Stimulated activated naive CD4-positive, alpha-beta T cell treated with Interleukin-2 at 50 U/mL for 16 hours (primary cell): ENCODE measurements at places on chromosomes 6 and 20.
A peak's percentile ranks its signal among the peaks of the same experiment; 100 is the strongest.

GRCh38 chr20:19017104-19017690 is 195.2 kb upstream of the SLC24A3 start:
- DNase-seq, result no peak

GRCh38 chr6:142225552-142225951 is 76.3 kb upstream of the ADGRG6 start:
- no peak for DNase-seq

DNA sequence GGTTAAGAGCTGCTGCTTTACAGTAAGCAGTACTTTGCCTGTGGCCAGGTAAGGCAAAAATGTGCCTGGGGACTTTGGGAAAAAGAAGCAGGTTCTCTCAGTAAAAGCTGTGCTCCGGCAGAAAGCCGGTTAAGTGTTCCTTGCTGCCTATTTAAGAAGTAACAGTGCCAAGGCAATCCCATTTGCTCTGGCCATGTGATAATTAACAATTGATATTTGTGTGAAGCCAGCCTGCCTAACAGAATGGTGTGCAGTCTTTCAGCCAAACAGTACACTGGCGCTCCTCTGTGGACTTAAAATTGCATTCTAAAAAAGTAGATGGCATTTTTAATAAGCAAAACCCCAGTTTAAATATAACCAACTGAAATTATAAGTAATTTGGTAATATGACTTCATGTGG is 430.3 kb downstream of the PLCB1 start:
- no peak for DNase-seq

- DNase-seq, result no peak
Observed at GRCh38 chr6:25193460-25194171, 85.6 kb upstream of the CARMIL1 start.

DNA sequence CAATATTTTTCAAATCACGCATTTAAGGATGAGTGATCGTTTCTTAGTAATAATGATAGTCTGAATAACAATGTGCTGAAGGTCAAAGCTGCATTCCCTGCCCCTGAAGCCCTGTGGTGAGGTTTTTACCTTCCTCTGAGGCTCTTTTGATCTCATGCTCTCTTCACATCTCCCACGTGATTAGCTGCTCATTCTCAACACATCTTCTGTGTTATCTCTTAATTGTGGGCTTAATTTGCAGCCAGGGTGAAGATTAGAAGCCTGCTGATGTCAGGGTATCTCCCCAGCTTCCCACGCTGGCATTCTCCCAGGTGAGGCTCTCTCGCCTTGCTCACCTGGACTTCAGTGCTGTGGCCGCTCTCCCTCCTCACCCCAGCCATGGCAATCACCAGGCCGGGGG is 109.7 kb upstream of the FOXQ1 start:
- DNase-seq, result no peak

DNA sequence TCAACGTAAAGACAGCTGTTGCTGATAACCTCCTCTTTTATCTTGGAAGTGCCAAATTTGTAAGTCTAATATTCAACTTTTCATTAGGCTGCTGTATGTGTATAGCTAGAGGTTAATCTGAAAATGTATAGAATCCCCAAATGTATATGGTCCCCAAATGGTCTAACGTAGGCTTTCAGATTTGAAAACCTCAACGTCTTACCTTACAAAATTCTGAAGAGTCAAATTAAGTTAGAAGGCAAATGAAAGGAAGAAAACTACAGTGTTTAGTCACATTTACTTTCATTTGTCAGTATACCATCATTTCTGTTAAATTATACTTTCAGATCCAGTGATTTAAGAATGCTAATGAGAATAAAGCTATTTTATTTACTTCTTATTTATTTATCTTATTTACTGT is 256.9 kb downstream of the ARHGAP18 start:
- no peak for DNase-seq

DNA sequence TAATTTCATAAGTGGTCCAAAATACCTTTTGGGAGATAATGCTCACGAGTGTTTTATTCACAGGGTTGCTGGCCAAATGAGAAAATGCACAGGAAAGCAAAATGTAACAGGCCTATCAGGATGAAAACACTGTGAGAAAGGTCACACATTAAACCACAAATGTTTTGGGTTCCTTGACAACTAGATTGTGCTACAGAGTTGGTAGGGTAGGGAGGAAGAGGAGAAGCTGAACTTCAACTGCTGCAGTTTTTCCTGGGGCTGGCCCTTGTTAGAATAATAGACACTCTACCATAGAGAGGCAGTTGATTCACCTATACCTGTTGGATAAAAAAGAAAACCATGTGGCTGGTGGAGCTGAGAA is 28.1 kb upstream of the PAQR8 start:
- DNase-seq, result no peak

- no peak for DNase-seq
Observed at GRCh38 chr6:24931718-24932691, 3.8 kb downstream of the RIPOR2 start.

DNA sequence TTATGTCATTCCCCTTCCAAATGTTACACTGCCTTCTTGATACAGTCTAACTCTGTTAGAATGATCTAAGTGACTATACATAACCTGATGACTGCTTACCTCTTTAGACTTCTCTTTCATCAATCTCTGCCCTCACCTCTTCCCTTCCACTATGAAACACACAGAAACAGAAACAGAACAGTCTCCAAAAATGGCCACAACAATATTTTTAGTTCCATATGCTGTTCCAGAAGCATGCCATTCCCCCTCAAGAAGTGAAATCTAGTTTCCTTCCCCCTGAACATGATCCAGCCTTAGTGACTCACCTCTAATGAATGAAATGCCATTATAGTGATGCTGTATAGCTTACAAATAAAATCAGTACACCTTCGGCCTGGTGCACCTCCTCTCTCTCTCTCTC is 229.3 kb upstream of the TENT5A start:
- DNase-seq, result no peak

DNA sequence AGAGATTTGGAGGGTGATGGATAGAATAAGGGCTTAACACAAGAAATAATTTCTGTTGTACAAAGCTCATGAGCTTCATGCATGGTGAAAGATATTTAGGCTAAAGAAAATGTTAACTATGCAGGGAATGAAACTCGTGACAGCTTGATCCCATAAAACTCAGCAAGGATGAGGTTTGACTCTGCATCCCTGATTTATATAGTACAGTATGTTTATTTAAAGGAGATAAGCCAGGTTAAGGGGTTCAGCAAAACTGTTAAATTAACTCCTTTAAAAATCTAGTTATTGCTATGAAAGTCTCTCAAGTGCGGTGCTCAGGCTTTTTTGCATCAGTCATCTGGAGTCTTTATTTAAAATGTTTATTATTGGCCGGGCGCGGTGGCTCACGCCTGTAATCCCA is 326.4 kb downstream of the LAMA2 start:
- no peak for DNase-seq

- no peak for DNase-seq
Observed at GRCh38 chr6:40669343-40669742, 82.2 kb upstream of the LRFN2 start.

- DNase-seq, result no peak
Observed at GRCh38 chr6:88810701-88811100, 152.7 kb downstream of the RNGTT start.

- DNase-seq, result peak; percentile 23
Observed at GRCh38 chr6:89368107-89368506, 15.6 kb upstream of the UBE2J1 start.

GRCh38 chr6:167090171-167090570 is 32.7 kb upstream of the CCR6 start:
- no peak for DNase-seq

GRCh38 chr20:61385731-61386130 is 133.7 kb downstream of the CDH4 start:
- no peak for DNase-seq

- DNase-seq, result no peak
Observed at GRCh38 chr6:29651413-29652197, 5.3 kb upstream of the MOG start.

- no peak for DNase-seq
Observed at GRCh38 chr20:20628314-20628713, 84.1 kb downstream of the RALGAPA2 start.

GRCh38 chr20:9949563-9949962 is 85.2 kb upstream of the ANKEF1 start:
- no peak for DNase-seq

DNA sequence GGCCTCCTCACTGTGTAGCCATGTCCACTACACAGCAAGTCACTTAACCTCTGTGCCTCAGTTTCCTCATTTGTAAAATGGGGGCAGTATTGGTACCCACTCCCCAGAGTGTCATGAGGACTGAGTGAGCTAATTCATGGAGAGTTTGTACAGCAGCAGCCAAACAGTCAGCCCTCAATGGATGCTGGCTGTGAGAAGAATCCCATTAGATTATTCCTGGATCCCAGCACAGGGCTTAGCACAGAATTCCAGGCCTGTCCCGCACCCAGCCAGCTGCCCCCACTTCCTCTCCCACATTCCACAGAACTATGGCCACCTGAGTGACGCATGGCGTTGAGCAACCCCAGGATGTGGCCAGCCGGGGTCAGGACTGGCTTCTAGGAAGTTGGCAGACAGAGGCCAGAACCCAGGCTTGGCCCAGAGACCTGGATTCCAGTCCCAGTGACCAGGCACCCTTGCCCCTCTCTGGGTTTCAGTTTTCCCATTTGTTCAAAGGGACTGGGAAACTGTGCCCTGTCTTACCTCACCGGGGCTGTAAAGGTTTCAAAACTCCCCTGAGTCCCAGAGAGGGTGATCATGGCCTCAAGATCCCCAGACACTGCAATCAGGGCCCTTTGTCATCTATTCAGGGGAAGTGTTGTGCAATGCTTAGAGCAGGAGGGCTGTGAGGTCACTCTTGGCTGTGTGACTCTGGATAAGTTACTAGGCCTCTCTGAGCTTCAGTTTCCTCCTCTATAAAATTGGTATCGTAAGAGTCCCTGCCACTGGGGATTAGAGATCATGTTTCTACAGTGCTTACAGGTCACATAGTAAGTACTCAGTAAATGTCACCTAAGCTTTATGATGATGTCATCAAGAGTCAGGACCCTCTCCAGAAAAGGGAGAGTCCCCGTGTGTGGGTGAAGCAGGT is 3.0 kb upstream of the TGM2 start:
- DNase-seq, result no peak

GRCh38 chr6:148507774-148508173 is 165.1 kb downstream of the SASH1 start:
- DNase-seq, result no peak

DNA sequence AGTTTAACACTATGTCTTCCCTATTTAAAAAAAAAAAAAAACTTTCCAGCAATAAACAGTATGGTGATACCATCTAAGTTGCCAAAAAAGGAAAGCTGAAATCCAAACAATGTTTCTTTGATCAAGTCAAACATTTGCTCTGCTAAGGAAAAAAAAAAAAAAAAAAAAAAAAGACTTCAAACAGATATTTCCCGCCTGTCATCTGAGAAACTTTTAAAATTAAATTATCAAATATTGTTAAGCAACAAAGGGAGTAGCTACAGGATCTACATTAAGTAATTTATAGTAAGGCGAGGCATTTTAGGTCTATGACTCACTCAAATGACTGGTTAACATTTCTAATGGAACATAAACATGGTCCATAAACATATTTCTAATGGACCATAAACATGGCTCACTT is 121.2 kb downstream of the DST start:
- no peak for DNase-seq

DNA sequence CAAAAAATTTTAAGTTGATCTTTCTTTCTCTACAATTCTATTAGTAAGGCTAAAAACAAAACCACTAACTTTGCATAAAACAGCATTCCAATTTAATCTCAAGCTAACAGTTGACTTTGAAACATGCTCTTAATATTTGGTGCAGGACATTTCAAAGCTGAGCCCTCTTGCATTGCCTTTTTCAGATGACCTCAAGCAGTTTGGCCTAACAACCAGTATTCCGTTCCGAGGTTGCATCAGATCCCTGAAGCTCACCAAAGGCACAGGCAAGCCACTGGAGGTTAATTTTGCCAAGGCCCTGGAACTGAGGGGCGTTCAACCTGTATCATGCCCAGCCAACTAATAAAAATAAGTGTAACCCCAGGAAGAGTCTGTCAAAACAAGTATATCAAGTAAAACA is 194.0 kb downstream of the ARHGAP18 start:
- no peak for DNase-seq

GRCh38 chr6:146433881-146434731 is 109.5 kb upstream of the RAB32 start:
- DNase-seq, result no peak

DNA sequence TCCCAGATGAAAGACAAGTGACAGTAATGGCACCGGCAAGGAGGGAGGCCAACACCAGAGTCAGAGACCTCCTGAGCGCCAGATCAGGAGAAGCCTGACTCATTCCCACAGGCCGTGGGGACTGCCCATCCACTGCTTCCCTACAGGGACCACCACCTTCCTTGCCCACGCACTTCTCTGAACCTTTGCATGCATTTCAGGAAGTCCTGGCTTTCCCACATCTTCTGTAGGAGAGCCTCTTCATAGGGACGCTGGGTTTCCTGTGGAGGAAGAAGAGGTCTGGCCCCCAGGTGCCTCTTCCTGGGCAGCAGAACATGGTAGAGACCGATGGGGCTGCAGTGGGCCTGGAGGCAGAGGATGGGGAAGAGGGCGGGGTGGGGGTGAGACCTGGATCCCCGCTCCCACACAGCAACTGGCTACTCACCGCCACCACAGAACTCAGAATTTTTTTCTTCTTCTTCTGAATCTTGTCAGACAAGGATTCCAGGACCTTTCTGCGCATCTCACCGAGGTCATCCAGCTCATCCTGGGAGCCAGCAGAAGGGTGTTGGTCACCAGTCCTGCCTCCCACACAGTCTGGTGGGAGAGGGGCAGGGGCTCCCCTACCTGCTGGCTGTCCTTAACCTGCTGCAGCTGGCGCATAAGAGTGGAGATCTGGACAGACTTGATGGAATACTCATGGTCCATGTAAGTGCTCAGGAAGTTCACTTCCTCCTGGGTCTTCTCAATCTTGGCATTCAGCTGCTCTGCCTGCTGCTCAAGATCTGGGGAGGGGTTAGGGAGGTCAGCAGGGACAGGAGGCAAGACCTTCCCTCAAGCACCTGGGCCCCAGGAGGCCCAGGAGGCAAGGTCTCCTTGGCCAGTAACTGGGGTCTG is 13.7 kb downstream of the C20orf96 start:
- DNase-seq, result no peak

DNA sequence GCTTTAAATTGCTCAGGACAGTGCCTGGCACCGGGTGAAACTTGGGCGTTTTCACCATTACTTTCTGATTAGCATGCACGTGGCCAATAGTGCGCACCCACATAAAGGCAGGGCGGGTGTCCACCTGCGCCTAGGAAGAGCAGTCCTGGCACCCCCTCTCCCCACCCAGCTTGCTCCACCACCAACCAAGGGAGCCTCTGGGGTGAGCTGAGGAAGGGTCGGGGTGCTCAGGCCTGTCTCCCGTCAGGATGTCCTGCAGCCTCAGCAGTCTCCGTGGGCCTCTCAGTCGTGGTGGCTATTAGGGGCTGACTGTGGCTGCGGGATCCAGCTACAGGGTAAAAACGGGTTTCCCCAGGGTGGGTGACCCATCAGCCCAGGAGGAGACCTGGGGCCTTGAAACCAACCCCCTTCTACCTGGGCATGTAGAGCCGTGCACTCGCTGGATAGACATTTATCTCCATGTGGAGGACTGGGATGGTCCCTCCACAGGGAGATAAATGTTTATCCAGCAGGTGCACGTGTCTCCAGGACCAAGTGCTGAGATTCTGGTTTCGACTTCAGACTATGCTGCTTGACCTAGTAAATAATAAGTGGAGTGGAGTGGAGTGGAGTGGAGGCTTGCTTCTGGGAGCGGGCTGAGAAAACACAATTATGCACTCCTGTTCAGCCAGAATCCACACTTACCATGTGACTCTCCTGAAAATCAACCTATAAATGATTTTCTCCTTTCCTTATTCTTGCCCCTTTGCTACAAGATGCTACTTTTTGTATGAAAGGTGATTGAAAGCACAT is 91.1 kb downstream of the ZDHHC14 start:
- DNase-seq, result no peak
